ENCODE measurements at places on chromosomes 16 and 17. TPM values are rescaled to one million over a fixed set of nuclear protein-coding genes. Genes with fewer than 3 reads are reported as not detected.

SLC22A31 gene
- total RNA-seq, result not detected

GRCh38 chr17:81285179-81285878 is 9.8 kb downstream of the SLC38A10 start:
- no peak for DNase-seq
- peaks cover 7% of the 10 kb centered on the region for H3K36me3 ChIP-seq

STX1B gene
- 7.0 TPM for total RNA-seq

ABAT gene
- 0.61 TPM for total RNA-seq

DNA sequence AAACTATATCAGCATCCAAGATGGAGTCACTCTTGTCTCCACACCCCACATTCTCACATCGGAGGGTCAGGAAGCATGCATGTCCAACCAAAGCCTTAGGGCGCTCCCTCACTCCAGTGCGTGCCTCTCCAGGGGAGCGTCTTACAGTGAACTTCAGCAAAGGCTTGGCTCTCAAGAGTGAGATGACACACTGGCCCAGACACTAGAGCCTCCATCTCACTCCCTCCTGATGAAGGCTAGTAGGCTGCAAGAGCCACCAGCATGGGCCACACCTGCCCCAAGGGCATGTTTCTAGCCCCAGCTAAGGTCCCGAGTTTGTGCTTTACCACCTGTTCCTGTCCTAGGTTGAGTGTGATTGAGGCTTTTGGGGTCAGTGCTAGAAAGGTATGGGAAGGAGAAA is 40.5 kb downstream of the BEAN1 start:
- no peak for DNase-seq
- H3K27me3 ChIP-seq, result peaks cover 40% of the 10 kb centered on the region
- no peaks in the 10 kb centered on the region for H3K4me1 ChIP-seq
- no peak overlapping the region for H3K4me3 ChIP-seq
- H3K36me3 ChIP-seq, result no peaks in the 10 kb centered on the region

DNAH2 gene
- not detected for total RNA-seq

NACA2 gene
- total RNA-seq, result not detected

TBC1D3I gene
- not detected for total RNA-seq

DNA sequence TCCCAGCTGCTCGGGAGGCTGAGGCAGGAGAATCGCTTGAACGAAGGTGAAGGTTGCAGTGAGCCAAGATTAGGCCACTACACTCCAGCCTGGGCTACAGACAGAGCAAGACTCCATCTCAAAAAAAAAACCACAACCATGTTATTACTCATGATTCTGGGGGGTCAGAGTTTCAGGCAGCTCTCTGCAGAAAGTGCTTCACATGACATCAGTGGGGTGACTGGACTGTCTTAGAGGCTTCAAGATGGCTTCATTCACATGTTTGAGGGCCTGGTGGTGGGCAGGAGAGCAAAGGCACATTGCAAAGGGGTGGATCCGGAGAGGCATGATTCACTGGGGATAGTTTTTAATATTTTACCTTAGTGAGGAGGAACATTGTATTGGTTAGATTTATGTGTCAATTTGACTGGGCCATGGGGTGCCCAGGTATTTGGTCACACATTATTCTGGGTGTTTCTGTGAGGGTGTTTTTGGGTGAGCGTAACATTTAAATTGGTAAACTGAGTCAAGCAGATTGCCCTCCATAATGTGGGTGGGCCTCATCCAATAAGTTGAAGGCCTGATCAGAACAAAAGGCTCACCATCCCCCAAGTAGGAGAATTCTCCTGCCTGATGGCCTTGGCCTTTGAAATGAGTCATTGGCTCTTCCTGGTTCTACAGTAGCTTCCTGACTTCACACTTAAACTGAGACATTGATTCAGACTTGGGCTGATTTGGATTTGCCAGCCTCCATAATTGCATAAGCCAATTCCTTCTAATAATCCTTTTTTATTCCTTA is 109.8 kb downstream of the GOSR1 start:
- DNase-seq, result peak; percentile 78
- H3K27me3 ChIP-seq, result peaks cover 4% of the 10 kb centered on the region

- H3K27ac ChIP-seq, result no peak overlapping the region
- no peaks in the 10 kb centered on the region for H3K27me3 ChIP-seq
- H3K36me3 ChIP-seq, result no peaks in the 10 kb centered on the region
- H3K4me3 ChIP-seq, result no peak overlapping the region
Measured at GRCh38 chr16:89599451-89599858, 14.0 kb upstream of the DPEP1 start.

- H3K4me1 ChIP-seq, result no peaks in the 10 kb centered on the region
- peaks cover 14% of the 10 kb centered on the region for H3K27me3 ChIP-seq
- H3K4me3 ChIP-seq, result no peak overlapping the region
- no peak for DNase-seq
Measured at GRCh38 chr17:78432226-78433012, 54.0 kb downstream of the PGS1 start.

- no peaks in the 10 kb centered on the region for H3K27me3 ChIP-seq
- peak; percentile 6 for DNase-seq
- H3K4me1 ChIP-seq, result no peaks in the 10 kb centered on the region
- no peak overlapping the region for H3K27ac ChIP-seq
- no peak overlapping the region for H3K4me3 ChIP-seq
- no peaks in the 10 kb centered on the region for H3K36me3 ChIP-seq
Measured at GRCh38 chr17:10875984-10876555, 38.2 kb upstream of the PIRT start.

PROCA1 gene
- total RNA-seq, result 0.66 TPM

GRCh38 chr16:57956270-57956808 is 14.6 kb downstream of the CNGB1 start:
- no peak overlapping the region for H3K4me3 ChIP-seq
- H3K27me3 ChIP-seq, result peaks cover 26% of the 10 kb centered on the region
- no peak overlapping the region for H3K27ac ChIP-seq
- DNase-seq, result no peak
- no peaks in the 10 kb centered on the region for H3K4me1 ChIP-seq

TBC1D28 gene
- not detected for total RNA-seq

- DNase-seq, result no peak
- H3K27me3 ChIP-seq, result no peaks in the 10 kb centered on the region
- H3K27ac ChIP-seq, result no peak overlapping the region
- H3K36me3 ChIP-seq, result peaks cover 49% of the 10 kb centered on the region
- no peak overlapping the region for H3K4me3 ChIP-seq
- no peaks in the 10 kb centered on the region for H3K4me1 ChIP-seq
Measured at GRCh38 chr16:56462064-56462796, 10.9 kb downstream of the OGFOD1 start.

DNA sequence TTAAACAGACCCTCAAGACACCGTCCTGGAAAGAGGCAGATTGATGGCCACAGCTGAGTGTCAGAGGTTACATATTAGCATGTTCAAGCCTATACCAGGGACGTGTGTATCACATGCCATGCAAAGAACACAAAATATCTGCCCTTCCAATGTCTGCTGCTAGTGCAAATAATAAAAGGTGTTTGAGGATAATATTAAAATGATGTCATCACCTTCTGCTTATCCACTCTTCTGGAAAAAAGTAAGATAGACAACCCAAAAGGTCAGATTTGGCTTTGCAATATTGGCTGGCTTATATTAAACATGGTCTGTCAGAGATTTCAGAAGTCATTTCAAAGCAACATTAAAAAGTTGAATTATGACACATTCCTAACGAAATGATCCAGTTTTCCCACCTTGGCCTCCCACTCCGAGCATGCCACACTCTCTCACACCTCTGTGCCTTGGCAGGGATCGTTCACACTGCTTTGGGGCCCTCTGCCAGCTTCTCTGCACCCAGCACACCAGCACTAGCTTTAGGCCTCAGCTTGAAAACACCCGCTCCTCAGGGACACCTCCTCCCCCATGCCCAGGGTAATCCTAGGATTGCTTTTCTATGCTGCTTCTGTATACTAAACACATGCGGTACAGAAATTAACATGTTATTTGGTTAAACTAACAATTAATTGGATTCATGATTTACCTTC is 248.2 kb downstream of the NTN1 start:
- peaks cover 14% of the 10 kb centered on the region for H3K36me3 ChIP-seq
- H3K4me1 ChIP-seq, result no peaks in the 10 kb centered on the region
- no peak overlapping the region for H3K27ac ChIP-seq
- no peak for DNase-seq
- H3K4me3 ChIP-seq, result no peak overlapping the region

RSAD1 gene
- 18.7 TPM for total RNA-seq

TEKT5 gene
- not detected for total RNA-seq

DNA sequence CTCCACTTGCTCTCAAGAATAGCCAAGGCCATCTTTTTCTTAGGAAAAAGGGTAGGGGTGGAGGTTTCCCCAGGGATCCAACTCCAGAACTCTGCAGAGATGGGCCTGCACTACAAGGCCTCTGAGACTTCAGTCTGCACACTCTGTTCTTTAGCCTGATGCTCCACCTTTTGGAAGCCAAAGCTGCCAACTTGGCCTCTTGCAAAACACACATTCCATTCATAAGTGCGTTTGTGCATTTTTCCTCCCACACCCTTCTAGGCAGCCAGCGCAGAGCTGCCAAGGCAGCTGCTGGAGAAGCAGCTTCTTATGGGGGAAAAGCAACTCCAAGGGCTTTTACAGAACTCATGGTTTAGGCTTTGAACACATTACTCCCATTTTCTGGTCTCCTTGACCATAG is 45.3 kb downstream of the REXO5 start:
- peaks cover 2% of the 10 kb centered on the region for H3K27me3 ChIP-seq
- DNase-seq, result peak; percentile 79
- peak overlapping the region; percentile 81 for H3K27ac ChIP-seq
- H3K36me3 ChIP-seq, result peaks cover 28% of the 10 kb centered on the region
- H3K4me3 ChIP-seq, result no peak overlapping the region

- H3K27ac ChIP-seq, result no peak overlapping the region
- no peaks in the 10 kb centered on the region for H3K4me1 ChIP-seq
- peaks cover 24% of the 10 kb centered on the region for H3K27me3 ChIP-seq
Measured at GRCh38 chr17:73397856-73398540, 86.2 kb upstream of the CDC42EP4 start.

CMTM2 gene
- not detected for total RNA-seq

DNA sequence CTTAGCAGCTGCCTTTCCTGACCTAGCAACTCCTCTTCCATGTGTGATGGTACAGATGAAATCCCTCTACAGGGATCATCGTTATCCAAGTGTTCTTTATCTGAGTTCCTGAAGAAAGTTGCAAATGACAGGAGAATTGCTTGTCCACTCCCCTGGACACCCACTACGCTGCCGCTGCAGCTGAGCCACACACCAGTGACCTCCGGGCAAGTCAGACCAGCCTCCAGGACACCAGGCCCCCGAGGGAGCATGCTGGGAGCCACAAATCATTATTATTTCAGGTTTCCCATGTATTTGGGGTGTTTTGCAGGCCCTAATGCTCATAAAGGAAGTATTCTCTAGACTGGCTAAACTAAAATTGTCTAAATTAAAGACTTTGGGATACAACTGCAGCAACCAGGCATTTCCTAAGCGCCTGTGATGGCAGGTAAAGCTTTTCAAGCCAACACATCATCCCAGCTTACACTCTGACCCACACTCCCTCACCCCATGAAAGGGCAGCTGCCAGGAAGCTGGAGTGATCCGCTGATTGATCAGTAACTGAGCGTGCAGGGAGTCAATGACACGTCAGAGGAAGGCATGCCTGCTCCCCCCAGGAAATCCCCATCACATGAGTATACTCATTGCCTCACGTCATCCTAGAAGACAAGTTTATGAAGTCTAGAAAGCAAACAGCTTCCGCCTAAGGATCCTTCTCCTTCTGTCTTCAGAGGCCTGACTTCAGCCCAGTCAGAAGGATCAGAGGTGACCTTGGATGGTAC is 14.4 kb downstream of the FA2H start:
- peaks cover 16% of the 10 kb centered on the region for H3K4me1 ChIP-seq
- no peak overlapping the region for H3K4me3 ChIP-seq
- H3K27ac ChIP-seq, result peak overlapping the region; percentile 43
- peaks cover 16% of the 10 kb centered on the region for H3K27me3 ChIP-seq
- no peaks in the 10 kb centered on the region for H3K36me3 ChIP-seq
- DNase-seq, result peak; percentile 30

GRCh38 chr16:69366431-69366830 is 14.8 kb upstream of the TMED6 start:
- peaks cover 41% of the 10 kb centered on the region for H3K36me3 ChIP-seq
- DNase-seq, result no peak
- peaks cover 2% of the 10 kb centered on the region for H3K27me3 ChIP-seq
- no peak overlapping the region for H3K27ac ChIP-seq

FOXF1 gene
- total RNA-seq, result 17.3 TPM

DNA sequence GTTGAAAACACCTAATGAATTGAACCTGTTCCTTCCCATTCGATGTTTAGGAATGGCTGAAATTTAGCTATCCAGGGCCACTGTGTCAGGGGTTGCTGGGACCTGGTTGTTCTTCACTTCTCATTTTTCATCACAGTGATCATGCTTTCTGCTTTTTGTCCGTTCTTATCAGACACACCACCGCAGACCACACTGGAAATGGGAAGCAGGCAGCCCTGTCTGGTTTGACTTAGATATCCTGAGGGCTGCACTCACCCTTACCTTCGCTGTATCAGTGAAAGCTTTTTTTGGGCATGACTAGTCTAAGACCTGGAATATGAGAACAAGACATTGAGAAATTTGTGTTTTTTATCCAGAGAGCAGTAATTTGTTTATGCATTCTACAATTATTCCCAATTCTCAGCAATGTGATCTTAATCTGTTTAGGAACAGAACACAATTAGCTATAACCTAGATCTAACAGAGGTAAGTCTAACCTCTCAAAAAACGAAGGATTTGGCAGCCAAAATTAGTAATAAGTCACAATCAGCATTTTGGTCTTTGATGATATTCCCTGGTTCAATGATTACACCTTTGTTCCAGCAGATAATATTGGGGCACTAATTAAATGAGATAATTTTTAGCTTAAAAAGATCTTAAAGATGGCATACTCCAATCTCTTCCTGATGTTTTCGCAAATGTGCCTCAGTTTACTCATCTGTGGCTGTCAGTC is 126.0 kb upstream of the GOT2 start:
- H3K4me3 ChIP-seq, result no peak overlapping the region
- no peaks in the 10 kb centered on the region for H3K36me3 ChIP-seq
- no peaks in the 10 kb centered on the region for H3K4me1 ChIP-seq
- peaks cover 5% of the 10 kb centered on the region for H3K27me3 ChIP-seq
- H3K27ac ChIP-seq, result no peak overlapping the region

PYY gene
- total RNA-seq, result not detected

APOBR gene
- not detected for total RNA-seq

SGCA gene
- 0.96 TPM for total RNA-seq

SLC12A3 gene
- total RNA-seq, result not detected

GAS7 gene
- 7.3 TPM for total RNA-seq

DNA sequence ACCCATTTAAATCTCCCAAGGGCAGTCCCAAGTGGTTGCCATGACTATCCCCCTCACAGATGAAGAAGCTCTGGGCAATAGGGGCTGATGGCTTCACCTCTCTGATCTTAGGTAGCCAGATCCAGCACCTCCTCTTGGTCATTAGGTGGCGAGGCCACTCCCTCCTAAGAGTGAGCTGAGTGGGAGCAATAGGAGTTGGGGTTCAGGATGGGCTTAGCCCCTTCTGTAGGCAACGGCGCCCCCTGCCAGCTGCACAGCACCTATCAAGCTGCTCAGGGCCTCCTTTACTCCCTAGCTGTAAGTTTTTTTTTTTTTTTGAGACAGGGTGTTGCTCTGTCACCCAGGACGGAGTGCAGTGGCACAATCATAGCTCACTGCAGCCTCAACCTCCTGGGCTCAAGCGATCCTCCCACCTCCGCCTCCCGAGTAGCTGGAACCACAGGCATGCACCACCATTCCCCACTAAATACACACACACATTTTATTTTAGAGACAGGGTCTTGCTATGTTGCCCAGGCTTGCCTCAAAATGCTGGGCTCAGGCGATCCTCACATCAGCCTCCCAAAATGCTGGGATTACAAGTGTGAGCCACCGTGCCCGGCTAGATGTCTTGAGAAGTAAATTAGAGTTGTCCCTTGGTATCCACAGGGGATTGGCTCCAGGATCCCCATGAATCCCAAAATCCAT is 3.5 kb upstream of the RRAD start:
- DNase-seq, result peak; percentile 37
- H3K4me1 ChIP-seq, result peaks cover 68% of the 10 kb centered on the region
- peak overlapping the region; percentile 99 for H3K27ac ChIP-seq
- H3K4me3 ChIP-seq, result no peak overlapping the region

Measured in HFFc6 (cell line).